Mammary epithelial cell (primary cell): ENCODE measurements at places on chromosomes 5 and 9. TPM values are rescaled to one million over a fixed set of nuclear protein-coding genes. Genes with fewer than 3 reads are reported as not detected.

DNA sequence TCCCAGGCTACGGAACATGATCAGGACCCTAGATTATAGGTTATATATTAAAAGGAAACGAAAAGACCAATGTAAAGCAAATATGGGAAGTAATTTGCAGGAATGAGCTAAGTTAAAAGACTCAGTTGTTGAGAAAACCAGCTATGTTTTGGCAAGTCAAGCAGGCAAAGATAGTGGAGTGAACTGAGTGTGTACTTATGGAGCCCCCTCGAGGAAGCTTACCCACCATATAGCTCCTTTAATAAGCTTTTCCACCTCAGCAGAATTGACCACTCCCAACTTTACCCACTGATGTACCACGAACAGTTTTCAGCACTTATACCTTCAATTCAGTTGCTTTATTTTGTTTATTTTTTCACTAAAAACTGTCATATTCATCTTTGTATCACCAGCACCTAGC, 57.3 kb upstream of the PJA2 start:
- no peak for DNase-seq

DNA sequence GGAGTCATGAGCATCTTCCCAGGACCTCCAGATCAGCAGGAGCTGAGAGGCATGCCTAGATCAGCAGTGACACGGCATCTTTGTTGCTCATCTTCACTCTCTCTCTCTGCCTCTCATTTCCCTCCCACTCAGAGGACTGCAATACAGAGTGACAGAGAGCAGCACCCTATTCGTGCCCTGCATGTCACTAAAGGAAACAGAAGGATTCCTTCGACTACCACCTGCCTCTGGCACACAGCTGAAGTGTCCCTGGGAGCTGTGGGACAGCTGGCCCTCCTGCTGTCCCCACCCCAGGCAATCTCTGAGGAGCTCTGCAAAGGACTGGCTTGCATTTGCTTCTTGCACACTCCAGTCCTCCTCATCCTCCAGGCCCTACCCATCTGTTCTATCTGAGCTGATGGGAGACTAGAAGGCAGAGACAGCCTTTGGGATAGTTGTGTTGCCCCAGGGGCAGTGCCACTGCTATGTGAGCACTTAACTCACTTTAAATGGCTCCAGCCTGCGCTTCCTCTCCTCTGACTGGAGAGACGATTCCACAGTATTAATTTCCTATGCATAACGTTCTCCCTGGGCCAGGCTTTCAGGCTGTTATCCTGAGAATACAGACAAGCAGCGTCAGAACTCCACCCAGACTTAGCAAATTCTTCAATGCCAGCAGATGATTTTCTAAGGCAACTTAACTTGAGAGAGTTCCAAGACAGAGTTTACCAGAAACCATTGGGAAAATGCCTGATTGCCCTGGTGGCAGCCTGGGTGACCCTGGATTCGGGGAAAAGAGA, 167.6 kb upstream of the MAP1B start:
- no peak for DNase-seq

GRCh38 chr9:92183449-92183848, 68.2 kb upstream of the SPTLC1 start:
- DNase-seq: no peak

- DNase-seq: no peak
Observed at GRCh38 chr9:135479469-135480052, at the start of gene PPP1R26. PPP1R26 (plus strand) TSS chr9:135479782; CDS start chr9:135484511, 4,729 bp downstream.

DNA sequence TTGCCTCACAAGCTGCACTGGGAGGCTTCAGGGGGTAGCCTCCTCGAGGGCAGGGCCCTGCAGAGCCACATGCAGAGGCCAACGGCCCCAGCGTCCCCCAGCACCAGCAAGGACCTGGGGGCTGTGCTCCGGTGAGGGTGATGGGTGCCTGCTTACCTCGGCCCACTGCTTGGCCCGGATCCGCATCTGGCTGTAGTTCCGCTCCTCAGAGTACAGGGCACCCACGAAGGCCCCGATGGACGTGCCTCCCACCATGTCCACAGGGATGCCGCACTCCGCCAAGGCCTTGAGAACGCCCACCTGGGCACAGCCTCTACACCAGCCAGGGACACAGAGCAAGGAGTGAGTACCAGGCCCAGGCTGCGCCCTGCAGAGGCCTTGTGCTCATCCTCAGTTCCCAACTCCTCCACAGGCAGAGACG, 8.0 kb upstream of the NSMF start:
- DNase-seq: no peak

DNA sequence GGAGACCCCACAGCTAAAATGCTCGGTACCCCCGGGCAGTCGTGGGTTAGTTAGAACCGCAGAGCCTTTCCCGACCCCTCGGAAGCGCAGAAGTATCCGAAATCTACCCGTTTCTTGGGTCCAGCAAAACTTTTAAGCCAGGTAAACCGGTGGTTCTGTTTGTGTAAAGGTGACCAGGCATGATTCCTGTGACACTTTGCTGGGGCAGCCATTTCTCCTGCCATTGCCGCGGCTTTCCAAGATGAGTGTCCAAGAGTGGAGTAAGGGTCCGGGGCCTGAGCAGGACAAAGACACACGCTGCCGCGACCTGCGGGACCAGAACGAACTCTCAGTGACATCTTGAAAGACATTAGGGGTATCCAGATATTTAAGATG, 655 bp downstream of the MARVELD2 start:
- DNase-seq: peak; percentile 24

The KLF9 gene
- total RNA-seq: 5.5 and 7.8 TPM in 2 replicates

The C1QTNF2 gene
- total RNA-seq: not detected

The NEUROG1 gene
- total RNA-seq: not detected in 2 replicates

The VCAN gene
- 234 TPM for total RNA-seq

The CDX1 gene
- total RNA-seq: not detected
